Stimulated activated CD4-positive, alpha-beta T cell treated with anti-CD3 and anti-CD28 coated beads, Interleukin-12 subunit alpha, Interleukin-12 subunit beta, amount 100 ng/mL, for 48 hours (primary cell): ENCODE measurements at places on chromosomes 12 and 14.

DNA sequence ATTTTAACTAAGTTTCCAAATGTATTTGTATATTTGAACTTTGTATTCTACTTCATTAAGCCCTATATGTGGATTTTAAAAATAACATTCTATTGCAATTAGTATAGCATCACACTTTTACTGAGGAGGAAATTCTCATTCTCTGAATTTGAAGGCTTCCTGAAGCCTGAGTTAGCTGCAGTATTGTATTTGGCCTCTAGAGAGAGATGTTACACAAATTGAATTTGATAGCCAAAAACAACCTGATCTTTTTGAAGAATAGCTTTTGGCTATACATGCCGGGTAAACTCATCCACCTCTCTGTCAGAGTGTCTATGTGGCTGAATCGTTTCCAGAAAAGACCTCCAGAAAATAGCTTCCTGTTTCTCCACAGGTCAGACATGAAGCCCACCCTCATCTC, 316.5 kb upstream of the OR4E1 start:
- no peak for DNase-seq

DNA sequence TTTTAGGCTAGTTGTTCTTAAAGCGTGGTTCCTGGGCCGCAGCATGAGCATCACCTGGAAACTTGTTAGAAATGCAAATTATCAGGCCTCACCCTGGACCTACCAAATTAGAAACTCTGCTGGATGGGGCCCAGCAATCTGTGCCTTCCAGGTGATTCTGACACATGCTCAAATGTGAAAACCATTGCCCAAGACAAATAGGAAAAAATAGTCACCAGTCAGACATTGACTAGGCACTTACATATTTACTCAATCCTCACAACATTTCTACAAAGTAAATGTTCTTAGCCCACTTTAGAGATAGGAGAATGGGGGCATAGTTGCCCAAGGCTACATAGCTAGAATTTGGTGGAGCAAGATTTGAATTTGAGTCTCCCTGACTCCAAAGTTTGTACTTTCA, 3.3 kb downstream of the CELA1 start:
- no peak for DNase-seq

- no peak for DNase-seq
These were observed 21.9 kb downstream of the CCDC92 start for GRCh38 chr12:123950476-123951349.

GRCh38 chr14:68486809-68487208, 306.1 kb downstream of the ZFP36L1 start:
- DNase-seq = no peak

DNA sequence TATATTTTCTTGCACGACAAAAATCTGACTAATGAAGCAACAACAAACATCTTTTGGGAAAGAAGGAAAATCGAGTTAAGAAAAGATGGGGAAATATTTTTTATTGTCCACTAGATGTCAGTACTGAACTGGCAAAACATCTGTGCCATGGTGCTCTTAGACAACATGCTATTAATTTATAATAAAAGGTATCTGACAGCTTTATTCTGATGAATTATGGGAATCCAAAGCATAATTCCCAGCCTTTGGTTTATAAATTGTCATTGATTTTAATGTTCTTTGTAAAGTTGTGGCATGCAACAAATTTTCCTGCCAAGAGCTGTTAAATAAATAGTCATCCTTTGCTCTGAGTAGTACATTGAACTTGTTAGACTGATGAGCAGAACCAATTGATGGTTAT, 231.2 kb downstream of the ETNK1 start:
- no peak for DNase-seq

DNA sequence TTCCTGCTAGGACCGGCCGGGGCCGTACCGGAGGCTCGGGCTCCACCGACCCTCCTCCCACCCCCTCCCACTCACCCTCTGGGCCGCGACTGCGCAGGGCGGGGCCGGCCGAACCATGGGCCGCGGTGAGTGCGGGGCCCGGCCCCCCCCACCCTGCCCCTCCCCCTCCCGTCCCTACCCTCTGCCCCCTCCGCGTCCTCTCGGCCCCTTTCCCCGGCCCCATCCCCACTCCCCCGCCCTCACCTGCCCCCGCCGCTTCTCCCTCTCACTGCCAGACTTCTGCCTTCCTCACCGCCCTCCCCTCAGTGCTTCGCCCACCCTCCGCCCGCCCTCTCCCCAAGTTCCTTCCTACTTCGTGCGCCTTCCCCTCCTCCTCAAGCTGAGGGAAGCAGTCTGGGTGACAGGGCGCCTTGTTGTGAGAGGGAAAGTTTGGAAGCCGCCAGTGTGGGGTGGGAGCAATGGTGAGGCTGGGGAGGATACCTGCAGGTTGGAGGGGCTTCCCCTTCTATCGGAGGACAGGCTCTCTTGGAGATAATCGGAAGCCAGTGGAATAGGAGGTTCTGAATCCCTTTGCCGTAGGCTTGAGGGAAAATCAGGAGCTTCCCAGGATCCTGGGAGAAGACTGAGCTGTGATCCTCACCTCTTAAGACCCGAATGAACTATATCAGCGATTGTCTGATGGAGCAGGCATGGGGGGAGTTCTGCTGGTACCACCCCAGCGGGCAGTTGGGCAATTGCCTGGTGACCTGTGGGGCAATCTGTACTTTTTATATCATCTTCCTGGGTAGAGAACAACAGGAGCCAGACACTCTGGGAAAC, 472 bp downstream of the MBD6 start:
- no peak for DNase-seq

GRCh38 chr14:93708311-93708734, 80.0 kb downstream of the PRIMA1 start:
- DNase-seq = no peak

DNA sequence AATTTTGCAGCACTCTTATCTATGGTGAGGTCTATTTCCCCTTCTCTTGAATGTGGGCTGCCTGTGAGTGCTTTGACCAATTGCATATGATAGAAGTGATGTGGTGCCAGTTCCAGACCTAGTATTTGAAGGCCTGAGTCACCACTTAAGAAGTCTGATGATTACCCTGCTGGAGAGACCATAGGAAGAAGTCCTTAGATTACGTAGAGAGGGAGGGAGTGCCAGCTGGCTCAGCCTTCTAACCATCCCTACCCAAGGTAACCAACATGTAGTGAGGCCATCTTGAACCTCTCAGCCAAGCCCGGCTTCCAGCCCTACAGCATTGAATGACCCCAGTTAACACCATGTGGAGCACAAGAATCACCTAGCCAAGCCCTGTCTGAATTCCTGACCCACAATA, 166.9 kb downstream of the NELL2 start:
- no peak for DNase-seq

GRCh38 chr12:114895827-114896226, 211.9 kb upstream of the TBX3 start:
- DNase-seq = no peak

GRCh38 chr14:92524602-92525185, 11.1 kb downstream of the RIN3 start:
- no peak for DNase-seq

DNA sequence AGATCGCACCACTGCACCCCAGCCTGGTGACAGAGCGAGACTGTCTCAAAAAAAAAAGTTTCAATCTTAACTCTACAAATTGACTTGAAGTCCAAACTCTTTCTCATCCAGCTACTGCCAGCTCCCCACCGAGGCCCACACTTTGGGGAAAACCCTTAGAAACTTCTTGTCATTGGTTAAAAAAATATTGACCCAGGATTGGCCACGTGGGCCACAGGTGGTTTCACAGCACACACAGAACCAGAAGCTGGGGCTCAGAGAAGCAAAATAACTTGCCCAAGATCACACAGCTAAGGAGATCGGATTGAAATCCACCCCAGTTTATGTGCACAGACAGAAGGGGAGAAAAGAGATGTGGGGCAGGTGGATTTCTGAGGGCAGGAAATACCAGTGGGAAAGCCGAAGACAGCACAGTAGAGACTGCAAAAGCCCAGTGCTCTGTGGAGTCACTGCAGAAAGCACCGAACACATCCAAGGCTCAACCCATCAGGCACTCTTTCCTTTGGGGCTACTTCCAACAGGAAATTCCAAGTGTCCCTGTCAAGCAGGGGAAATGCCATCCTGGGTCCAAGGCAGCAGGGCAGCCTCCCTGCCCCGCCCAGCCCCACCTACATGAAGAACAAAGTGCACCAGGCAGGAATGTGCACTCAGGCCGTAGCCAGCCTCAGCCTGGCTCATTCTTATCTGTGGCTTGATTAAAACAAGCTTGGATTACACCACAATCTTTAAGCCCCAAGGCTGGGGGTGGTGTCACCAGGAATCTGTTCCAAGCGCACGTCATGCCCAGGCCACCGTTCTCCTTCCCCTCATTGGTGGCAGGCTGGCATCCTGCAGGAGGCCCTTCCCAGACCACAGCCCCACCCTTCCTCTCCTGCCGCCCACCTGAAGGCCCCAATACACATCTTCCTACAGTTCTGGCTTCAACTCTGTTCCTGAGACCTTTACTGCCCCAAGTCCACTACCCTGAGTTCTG, 72.5 kb downstream of the ITPK1 start:
- no peak for DNase-seq

DNA sequence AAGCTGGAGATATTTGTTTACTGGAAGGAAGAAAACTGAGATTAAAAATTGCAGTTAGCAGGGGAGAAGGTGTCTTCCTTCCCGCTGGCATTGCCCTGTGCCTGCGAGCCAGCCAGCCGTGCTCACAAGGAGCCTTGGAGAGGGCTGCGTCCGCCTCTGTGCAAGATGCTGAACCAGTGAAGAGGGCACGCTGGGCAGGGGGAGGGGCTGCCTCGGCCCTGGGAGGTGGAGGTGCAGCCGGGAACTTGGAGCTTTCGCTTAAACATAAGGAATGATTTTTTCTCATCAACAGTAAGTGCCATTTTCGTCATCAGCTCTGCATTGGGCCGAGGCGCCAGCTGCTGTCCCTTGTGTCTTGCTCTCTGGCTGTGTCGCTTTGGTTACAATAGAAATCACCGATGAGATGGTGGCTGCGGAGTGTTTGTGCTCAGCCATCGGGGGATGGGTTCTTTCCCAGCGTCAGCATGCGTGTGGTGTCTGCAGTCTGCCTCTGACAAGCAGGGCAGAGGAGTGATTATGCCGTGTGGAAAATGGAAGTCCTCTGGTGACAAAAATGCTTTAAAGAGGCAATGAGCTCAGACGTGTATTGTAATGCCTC, 97.3 kb downstream of the ESR2 start:
- DNase-seq = no peak

GRCh38 chr14:34872822-34873588, 2.2 kb downstream of the BAZ1A start:
- DNase-seq = peak; percentile 11

GRCh38 chr12:65494537-65494936, 216.1 kb downstream of the MSRB3 start:
- DNase-seq = no peak

- DNase-seq = peak; percentile 34
These were observed 652 bp downstream of the SUPT16H start for GRCh38 chr14:21382886-21383847.

GRCh38 chr14:61524936-61525292, 170.4 kb upstream of the HIF1A start:
- no peak for DNase-seq
